Stomach (tissue), 19 donors: ENCODE measurements at places on chromosomes 16 and 17. TPM values are rescaled to one million over a fixed set of nuclear protein-coding genes. Genes with fewer than 3 reads are reported as not detected.

The MAP2K6 gene
- total RNA-seq: not detected

The CYB5D1 gene
- 4.4 TPM for total RNA-seq

The SLC46A1 gene
- total RNA-seq: 31.5 TPM

The MT1B gene
- total RNA-seq: not detected

The PDP2 gene
- total RNA-seq: 96.9 TPM

The TSNAXIP1 gene
- total RNA-seq: 0.45 TPM

The FBXW10 gene
- total RNA-seq: not detected

The CCL14 gene
- 0.58 TPM for total RNA-seq

The FOXN1 gene
- not detected for total RNA-seq

The MVD gene
- 32.6 TPM for total RNA-seq

The ZG16 gene
- not detected for total RNA-seq

The DLX4 gene
- not detected for total RNA-seq

The COX6A2 gene
- total RNA-seq: not detected

The DUSP14 gene
- not detected for total RNA-seq

The GCGR gene
- 0.55 TPM for total RNA-seq

The CDK3 gene
- not detected for total RNA-seq
